ENCODE measurements at places on chromosomes 13 and 19.
A peak's percentile ranks its signal among the peaks of the same experiment; 100 is the strongest.

- peak; percentile 12 for DNase-seq
These were observed 82.8 kb upstream of the MTIF3 start for GRCh38 chr13:27533155-27533643.

GRCh38 chr13:111521030-111521429, 200.6 kb downstream of the TEX29 start:
- no peak for DNase-seq

DNA sequence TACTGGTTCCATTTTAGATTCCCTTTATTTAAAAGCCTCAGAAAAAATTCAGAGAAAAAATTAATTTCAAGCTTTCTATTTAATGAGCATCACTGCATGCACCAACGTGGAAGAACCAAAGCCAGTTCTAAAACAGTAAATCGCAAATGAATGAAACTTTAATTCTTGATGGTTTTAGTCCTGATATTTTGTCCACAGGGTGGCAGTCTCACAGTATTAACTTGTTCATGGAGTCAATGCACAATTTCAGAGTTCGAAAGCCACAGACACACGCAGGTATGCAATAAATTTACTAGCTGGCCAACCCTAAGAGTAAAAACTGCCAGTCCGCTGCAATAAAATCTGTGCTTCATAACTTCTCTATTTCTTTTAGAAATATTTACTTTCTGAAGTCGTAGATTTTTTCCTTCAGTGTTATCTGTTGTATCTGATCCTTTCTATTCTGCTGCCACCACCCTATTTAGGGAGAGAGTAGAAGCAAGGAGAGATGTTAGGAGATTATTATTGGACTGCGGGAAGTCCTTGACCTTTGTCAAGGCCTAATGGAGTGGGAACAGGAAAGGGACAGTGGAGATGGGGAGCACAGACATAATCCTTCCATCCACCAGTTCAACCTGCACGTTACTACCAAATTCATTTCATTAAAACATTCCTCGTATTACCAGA, 7.0 kb upstream of the WBP4 start:
- no peak for DNase-seq

- no peak for DNase-seq
These were observed 58.3 kb upstream of the MEDAG start for GRCh38 chr13:30847650-30848307.

- DNase-seq, result no peak
These were observed 710.9 kb upstream of the SPRY2 start for GRCh38 chr13:81051873-81052272.

DNA sequence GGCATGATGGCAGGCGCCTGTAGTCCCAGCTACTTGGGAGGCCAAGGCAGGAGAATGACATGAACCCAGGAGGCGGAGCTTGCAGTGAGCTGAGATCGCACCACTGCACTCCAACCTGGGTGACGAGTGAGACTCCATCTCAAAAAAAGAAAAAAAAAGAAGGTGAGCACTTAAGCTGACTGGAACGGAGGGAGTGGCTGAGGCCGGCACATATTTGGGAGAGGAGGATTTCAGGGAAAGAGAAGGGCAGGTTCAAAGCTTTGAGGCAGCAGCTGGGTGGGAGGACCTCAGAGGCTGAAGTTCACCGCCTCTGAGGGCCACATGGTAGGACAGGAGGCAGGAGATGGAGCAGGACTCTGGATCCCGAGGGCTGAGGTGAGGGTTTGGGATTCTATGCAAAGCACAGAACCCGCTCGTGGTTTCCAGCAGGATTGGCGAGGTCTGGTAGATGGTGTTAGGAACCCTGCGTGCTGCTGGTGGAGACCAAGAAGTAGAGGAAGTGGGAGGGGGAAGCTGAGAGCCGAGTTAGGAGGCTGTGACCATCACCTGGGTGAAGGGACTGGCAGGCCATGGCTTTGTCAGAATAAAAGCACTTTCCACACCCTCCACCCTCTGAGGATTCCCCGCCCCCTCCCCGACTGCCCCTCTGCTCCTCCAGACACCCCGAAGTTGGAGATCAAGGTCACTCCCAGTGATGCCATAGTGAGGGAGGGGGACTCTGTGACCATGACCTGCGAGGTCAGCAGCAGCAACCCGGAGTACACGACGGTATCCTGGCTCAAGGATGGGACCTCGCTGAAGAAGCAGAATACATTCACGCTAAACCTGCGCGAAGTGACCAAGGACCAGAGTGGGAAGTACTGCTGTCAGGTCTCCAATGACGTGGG, 8.4 kb downstream of the CD22 start:
- no peak for DNase-seq

- DNase-seq, result no peak
These were observed 14.8 kb upstream of the AKAP8 start for GRCh38 chr19:15394426-15394825.

GRCh38 chr13:51559946-51560735, 24.1 kb upstream of the WDFY2 start:
- DNase-seq, result no peak

DNA sequence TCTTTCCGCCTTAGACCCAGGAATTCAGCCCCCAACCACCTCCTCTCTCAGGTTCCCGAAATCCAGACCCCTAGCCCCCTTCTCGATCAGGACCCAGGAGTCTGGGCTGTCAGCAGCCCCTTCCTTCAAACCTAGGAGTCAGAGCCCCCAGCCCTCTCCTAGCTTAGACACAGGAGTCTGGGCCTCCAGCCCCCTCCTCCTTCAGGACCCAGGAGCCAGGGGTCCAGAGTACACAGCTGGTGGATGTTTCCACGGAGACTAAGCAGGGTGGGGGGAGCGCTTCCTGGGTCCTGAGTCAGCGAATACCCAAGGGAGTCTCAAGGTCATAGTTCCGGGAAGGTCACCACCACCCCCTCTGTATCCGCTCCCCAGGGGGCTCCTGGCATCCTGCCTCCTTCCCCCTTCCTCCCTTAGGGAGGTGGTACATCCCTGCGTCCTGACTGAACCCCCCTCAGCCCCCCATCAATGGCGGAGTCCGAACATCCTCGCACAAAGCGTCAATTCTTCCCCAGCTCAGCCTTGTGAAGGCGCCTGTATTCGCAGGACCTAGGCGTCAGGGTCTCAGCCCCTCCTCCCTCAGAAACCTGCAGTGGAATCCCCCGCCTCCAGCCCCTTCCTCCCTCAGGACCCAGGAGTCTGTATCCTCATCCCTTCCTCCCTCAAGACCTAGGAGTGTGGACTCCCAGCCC, 4.6 kb downstream of the CADM4 start:
- DNase-seq, result peak; percentile 37

DNA sequence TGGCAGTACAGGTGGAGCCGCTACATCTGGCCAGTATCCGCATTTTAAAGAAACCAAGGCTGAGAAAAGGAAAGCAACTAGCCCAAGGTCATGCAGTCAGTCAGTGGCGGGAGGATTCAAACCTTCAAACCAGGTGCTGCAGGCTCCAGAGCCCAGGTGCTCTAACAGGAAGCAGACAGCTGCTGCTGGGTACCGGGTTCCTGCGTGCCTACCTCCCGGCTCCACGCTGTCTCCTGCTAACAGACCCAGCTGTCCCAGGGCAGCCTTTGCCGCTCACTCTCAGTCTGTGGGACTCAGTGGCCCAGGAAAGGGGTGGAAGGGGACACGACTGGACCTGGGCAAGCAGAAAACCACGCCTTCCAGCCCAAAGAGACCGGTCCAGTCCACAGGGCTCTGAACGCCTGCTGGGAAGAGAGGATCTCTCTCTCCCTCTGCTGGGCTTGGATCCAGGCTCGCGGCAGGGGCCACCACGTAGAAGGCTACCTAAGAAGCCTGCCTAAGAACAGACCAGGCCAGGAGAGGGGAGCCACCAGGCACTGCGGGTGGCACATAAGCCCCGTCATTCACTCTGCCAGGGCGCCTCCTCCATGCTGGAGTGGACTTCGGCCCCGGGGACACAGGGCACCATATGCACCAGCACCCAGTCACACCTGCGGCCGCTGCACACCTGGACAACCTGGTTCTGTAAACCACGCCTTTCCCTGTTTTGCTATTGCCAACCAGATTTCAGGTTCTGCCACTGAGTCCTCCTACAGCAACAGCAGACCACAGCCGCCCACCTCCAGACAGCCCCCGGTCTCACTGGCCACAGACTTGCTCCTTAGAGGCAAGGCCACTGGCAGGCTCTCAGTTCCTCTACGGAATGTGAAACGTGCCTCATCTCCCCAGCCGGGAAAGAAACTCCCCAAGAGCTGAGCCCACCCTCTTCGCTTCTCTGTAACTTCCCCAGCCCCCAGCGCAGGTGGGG, 4.6 kb downstream of the DAPK3 start:
- no peak for DNase-seq

- no peak for DNase-seq
These were observed 17.5 kb downstream of the KLF2 start for GRCh38 chr19:16342002-16342715.

DNA sequence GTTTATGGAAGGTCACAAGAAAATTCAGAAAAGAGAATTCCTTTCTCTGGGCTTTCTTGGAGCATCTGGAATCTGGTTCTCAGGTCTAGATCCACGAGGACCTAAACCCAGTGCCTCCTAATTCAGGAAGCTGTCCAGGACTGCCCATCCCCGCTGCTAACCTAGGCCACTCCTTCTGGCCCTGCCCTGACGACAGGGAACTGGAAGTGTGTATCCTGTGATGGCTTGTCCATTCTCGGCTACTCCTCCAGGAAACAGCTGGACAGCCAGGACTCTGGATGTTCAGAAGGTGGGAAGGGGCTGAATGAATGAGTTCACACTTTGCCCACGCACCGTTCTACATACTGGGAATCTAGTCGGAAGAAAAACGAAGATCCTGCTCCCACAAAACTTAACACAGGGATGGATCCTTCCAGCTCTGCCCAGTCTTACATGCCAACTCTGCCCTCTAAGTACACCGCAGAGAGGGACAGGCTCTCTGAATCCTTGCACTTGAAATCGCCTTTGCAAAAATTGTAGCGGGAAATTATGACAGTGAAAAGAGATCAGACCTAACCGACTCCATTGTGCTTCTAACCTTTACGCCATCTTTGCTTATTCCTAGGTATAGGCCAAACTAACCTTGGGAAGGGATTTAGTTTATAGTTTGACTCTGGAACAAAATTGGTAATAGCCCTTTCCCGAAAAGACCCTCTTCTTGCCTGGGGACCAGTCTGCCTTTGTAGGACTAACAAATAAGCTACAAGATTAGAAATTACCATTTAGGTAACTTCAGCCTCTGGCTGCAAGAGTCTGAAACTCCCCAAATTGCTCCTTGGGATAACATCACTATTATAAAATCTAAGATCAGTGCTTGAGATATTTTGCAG, 1.8 kb downstream of the LSM4 start:
- DNase-seq, result no peak

DNA sequence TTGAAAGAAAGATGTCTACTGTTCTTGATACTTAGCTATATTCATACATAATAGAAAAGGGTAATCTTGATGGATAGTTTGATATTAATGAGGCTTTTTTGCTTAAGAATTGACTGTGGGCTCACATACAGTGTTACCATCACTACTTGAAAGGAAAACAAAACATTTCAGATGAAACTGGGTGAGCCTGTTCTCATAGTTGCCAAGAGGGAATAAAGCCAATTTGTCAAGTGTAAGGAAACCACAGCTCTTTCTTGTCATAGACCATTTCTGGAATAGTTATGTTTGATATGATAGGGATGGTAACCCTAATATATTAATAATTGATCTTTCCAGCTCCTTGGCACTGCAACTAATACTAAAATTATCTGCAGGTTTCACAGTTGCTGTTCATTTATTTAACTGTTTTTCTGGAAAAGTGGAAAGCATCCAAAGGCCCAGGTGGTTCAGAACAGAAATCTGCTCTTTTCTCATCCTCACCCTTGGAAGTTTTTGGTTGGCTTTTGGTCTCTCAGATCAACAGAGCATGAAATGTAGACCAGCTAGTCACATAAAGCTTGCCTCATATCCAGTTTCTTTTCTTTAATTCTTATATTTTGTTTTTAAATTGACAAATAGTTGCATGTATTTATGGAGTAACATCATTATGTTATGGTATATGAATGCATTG, 43.2 kb downstream of the ARHGEF7 start:
- DNase-seq, result peak; percentile 69

GRCh38 chr13:46593398-46593797, 40.4 kb downstream of the LRCH1 start:
- DNase-seq, result no peak

GRCh38 chr19:1846517-1847204, 1.6 kb downstream of the REXO1 start:
- no peak for DNase-seq

- DNase-seq, result no peak
These were observed 1.6 kb downstream of the DACT3 start for GRCh38 chr19:46659151-46660007.

GRCh38 chr19:35557539-35558399, 5.7 kb downstream of the ATP4A start:
- no peak for DNase-seq

DNA sequence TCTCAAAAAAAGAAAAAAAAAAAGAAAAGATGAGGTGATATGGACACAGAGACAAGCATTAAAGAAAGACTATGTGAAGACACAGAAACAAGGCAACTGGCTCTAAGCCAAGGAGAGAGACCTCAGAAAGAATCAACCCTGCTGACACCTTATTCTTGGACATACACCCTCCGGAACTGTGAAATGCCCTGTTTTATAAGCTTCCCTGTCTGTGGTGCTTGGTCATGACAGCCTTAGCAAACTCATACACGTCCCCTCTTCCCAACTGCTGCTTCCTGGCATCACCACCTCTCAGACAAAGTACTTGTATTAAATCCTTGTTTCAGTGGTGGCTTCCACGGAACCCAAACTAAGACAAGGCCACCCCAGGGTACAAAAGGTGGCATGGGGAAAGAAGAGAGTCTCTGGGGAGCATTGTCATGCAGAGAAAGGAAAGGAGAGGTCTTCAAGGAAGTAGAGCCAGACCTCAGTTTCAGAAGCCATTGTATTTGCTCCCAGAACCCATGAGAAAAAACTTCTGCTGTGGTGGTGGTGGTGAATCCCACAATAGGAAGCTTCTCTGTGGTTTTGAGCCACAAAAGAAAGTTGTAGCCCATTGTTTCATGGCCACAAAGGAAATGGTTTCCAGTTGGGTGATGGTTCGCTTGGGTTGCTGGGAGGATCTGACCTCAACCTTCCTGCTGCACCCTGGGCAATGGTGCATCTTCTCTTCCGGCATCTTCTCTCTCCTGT, 16.3 kb upstream of the TSPAN16 start:
- DNase-seq, result no peak
